ENCODE measurements at places on chromosomes 5 and 9.

GRCh38 chr9:103661663-103662062 is 432.4 kb upstream of the SMC2 start:
- no peak for DNase-seq

DNA sequence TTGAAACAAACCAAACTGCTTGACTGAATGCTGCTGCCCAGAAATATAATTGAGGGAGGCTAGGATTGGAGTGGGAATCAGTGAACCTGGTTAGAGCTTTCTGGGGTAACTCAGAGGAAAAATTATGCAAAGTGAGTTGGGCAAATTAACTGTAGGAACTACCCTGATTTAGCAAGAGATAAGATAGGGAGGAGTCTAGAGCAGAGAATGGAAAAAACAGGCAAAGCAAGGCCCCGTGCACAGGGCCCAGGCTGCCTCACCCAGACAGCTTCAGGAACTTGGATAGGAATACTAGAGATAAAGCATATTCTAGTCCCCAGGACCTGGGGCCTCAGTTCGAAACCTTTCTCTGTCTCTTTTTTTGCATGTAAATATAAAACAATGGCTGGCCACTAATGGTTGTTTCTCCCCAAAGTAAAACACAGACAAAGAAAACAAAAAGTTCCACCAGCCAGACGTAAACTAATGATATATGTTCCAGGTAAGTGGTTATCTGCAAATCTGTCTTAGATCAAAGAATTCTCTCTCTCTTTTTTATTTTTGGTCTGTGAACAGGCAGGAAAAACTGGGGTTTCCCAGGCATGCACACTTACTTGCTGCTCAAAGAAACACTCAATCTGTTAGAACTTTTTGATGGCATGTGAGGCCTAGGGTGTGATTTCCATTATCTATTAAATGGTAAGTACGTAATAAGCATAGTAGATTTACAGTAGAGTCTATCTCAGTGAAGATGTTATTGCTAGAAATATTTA is 168.1 kb upstream of the MAP3K1 start:
- DNase-seq, result no peak

DNA sequence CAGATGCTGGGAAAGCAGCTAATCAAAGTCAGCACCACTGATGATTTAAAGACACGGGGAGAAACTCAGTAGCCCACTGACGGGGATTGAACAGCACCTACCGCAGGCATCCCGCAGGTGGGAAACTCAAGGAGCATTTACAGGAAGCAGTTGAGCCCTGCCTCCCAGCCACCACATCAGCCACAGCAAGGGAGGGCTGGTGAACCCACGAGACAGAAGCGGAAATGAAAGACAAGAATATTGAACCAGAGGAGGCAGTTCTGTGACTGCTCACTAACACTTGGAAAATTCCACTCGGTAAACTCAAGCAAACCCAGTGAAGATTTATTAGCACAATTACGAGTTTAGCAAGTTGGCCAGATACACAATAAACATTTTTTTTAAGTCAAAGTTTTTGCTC is 10.6 kb upstream of the FAM163B start:
- no peak for DNase-seq

DNA sequence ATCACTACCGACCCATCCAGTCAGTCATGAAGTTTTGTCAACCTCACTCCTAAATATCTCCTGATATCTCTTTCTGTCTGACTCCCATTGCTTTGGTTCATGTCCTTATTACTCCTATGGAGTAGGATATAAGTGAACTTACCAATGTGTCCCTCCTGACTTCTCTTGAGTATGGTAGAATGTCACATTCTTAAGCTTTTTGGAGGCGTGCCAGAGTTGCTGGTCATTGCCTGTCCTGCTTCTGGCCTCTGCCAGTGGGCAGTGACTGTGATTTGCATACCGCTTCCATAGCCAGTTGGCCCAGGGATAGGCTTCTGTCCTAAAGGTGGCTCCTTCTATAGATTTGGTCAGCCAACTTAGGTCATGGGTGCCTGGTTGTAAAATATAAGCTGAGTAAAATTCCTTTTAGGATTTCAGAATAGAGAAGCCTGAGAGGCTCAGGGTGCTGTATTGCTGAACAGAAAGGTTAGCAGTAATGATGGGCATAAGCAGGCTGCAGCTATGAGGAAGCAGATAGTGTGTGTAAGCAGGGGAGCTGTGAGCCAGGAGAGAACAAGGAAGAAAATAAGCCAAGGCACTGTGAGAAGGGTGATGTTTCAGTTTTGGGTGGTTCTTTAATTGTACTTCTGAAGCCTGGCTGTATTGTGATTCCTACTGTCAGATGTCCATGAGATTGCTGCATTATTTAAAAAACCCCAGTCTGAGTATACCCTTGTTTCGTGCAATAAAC is 16.1 kb upstream of the MARCHF3 start:
- no peak for DNase-seq

DNA sequence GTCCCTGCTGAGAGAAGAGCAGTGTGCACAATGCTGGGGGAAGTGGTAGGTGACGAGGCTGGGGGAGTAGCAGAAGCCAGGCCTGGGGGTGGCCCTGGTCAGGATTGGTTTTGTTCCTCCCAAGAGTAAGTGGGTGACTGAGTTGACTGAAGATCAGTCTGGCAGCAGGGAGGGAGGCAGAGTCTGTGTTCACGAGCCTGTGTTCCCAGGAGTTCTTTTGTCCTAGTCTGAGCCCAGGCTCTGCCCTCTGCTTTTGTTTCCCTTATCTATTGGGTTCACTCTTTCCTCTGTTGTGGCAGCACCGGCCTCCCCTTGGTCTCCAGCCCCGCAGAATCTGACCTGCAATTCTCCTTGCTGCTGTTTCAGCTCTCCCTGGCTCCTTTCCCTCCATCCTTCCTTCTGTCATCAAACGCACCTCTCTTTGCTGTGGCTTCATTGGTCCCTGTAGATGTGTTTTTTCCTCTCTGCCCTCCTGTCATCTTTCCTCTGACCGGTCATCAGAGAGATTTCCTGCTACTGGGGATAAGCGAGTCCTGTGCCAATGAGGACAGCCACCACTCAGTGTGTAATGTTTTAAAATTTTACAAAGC is 607.4 kb downstream of the KIF4B start:
- no peak for DNase-seq
